Stimulated activated CD4-positive, alpha-beta T cell treated with anti-CD3 and anti-CD28 coated beads, Interleukin-4, amount 100 ng/mL, for 4 hours (primary cell): ENCODE measurements at places on chromosomes 7 and 10.

DNA sequence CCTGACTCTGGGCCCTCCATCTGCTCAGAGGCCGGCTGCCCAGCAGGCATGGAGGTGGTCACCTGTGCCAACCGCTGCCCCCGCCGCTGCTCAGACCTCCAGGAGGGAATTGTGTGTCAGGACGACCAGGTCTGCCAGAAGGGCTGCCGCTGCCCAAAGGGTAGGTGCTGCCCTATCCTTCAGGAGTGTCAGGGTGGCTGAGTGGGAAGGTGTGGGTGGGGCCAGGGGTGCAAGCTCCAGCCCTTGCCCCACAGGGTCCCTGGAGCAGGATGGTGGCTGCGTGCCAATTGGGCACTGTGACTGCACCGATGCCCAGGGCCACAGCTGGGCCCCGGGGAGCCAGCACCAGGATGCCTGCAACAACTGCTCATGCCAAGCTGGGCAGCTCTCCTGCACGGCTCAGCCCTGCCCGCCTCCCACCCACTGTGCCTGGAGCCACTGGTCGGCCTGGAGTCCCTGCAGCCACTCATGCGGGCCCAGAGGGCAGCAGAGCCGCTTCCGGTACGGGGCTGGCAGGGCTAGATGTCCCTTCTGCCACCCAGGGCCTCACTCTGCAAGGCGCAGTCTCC is 17.5 kb upstream of the ZNF862 start:
- no peak for DNase-seq

DNA sequence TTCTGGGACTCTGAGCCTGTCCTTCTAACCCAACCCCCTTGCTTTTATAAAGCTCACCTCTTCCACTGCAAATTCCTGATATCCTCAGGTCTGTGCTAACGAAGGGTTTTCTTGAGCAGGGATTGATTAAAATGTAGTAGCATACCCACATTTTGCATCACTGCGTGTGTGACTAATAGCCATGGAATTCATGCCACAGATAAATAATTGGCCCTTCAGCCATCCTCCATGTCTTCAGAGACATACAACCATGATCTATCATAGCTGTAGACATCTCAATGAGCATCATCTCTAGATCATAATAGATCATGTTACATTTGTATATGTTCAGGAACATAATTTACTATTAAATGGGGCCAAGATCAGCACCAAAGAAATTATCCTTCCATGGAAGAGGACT is 990.3 kb downstream of the KCNMA1 start:
- no peak for DNase-seq

DNA sequence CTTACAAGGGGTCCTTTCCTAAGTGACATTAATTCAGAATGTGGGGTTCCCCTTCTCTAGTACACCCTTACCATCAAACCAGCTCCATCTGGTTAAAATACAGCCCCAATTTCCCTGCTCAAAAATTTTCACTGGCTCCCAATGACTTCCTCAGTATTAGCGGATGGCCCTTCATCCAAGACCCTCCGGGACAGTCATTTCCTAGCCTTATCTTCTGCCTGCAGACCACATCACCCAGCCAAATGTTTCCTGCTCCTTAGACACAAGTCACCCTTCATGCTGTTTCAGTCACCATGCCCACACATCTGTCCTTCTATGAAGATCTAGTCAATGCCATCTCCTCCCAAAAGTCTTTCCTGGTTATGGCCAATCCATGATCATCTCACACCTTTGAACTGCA is 45.2 kb downstream of the PARD3 start:
- no peak for DNase-seq

DNA sequence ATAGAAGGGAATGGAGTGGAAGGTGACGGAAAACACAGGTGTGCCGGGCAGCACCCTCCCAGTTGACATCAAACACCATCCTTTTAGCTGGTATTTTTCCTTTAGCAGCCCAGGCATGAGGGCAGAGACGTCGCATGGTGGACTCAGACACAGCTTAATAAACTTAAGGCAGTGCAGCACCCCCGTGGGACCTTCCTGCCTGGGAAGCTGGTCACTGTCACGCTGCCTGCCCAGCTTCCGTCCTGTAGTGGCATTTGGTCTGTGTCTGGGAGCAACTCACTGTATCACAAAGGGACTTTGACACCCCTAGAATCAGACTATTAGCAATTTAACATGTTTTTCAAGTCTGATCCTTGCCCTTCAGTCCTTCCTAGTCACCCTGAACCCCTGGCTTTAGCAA is 35.8 kb downstream of the IL15RA start:
- DNase-seq = no peak

- DNase-seq = no peak
Measured at GRCh38 chr7:55438757-55439525, 73.8 kb downstream of the LANCL2 start.
